Esophagus muscularis mucosa (tissue), 4 donors: ENCODE measurements at places on chromosomes 11 and 22. TPM values are rescaled to one million over a fixed set of nuclear protein-coding genes. Genes with fewer than 3 reads are reported as not detected.

DNA sequence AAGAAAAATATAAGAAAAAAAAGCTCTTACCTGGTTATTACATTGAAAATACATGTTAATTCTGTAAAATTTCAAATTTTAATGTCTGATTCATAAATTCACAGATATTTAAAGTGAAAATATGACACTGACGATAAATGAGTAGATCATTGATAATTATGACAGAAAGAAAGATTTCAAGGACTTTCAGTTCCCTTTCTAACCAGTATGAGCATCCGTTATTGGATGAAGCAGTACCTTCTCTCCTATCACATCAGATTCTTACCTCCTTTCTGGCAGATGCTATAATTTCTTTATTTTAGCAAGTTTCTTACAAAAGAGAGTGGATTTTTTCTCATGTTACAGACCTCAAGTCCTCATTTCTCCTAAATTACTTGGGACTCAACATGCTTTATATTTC, 847.3 kb downstream of the JRKL start:
- H3K27me3 ChIP-seq: no peaks in the 10 kb centered on the region
- DNase-seq: no peak
- no peaks in the 10 kb centered on the region for H3K4me1 ChIP-seq

DNA sequence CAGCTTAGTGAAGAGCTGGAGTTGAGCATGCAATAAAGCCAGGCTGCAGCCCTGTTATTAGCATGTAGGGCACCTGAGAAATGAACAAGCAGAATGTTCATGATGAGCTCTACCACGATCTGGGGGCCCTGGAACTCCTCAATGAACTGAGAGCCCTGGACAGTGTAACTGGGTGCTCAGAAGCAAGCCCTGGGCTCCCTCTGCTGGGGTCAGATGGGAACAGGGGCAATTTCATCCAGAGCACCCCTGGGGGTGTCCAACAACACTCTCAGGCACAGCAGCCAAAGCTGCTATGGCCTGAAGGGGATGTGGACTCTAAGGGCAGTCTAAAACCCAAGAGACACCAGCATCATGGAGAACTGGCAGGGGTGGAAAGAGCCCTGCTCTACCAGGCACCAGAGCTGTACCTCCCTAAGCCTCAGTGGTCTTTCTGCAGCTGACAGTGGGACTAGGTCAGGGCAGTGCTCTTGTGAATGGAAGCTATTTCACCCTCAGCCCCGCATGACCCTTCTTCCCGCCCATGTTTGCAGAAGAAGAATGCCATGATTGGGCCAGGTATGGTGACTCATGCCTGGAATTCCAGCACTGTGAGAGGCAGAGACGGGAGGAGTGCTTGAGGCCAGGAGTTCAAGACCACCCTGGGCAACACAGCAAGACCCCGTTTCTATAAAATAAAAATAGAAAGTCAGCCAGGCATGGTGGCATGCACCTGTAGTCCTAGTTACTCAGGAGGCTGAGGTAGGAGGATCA, 28.9 kb downstream of the THOC5 start:
- no peak overlapping the region for H3K4me3 ChIP-seq
- no peaks in the 10 kb centered on the region for H3K27me3 ChIP-seq
- H3K36me3 ChIP-seq: peaks cover 91% of the 10 kb centered on the region

GRCh38 chr11:92681586-92681985, 287.9 kb upstream of the MTNR1B start:
- no peaks in the 10 kb centered on the region for H3K36me3 ChIP-seq
- H3K27me3 ChIP-seq: no peaks in the 10 kb centered on the region
- peak; percentile 82 for DNase-seq
- H3K4me1 ChIP-seq: no peaks in the 10 kb centered on the region
- H3K4me3 ChIP-seq: no peak overlapping the region
- no peak overlapping the region for H3K27ac ChIP-seq

- no peak for DNase-seq
- H3K27me3 ChIP-seq: no peaks in the 10 kb centered on the region
- no peak overlapping the region for H3K4me3 ChIP-seq
- H3K27ac ChIP-seq: no peak overlapping the region
- no peaks in the 10 kb centered on the region for H3K4me1 ChIP-seq
These were observed 48.5 kb downstream of the WT1 start for GRCh38 chr11:32386770-32387377.

DNA sequence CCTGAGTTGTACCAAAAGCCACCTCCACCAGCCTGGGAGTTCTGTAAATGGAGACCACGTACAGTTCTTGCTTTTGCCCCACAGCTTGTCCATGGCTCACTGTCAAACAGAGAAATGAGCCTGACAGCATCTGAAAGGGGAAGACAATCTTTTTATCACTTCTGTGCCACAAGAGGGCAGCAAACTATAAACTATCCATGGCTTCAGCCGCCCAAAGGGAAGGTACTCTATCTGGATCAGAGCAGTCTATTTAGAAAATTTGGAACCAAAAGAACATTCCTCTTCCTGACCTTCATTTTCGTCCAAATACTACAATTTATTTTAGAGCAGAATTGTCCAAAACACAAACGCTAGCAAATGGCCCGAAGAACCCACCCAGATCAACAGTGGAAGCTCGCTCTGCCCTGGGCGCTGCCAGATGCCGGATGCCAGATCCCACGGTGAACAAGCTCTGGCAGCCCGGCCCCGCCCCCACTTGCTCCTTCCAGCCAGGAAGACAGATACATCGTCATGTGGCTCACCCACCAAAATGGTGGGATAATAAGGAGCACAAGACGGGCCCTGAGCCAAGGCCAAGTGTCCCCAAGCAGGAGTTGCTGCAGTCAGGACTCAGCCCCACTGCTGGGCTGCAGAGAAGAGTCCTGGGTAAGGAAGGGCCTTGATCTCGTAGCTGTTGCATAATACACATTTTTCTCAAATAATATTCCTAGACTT, 23.9 kb upstream of the SCGB1A1 start:
- H3K27ac ChIP-seq: peak overlapping the region; percentile 81
- peak overlapping the region; percentile 45 for H3K4me3 ChIP-seq
- no peaks in the 10 kb centered on the region for H3K27me3 ChIP-seq
- no peaks in the 10 kb centered on the region for H3K36me3 ChIP-seq

GRCh38 chr11:45212566-45213315, 66.3 kb downstream of the PRDM11 start:
- H3K27me3 ChIP-seq: no peaks in the 10 kb centered on the region
- peaks cover 40% of the 10 kb centered on the region for H3K36me3 ChIP-seq
- H3K4me1 ChIP-seq: peaks cover 52% of the 10 kb centered on the region
- H3K4me3 ChIP-seq: no peak overlapping the region
- DNase-seq: no peak
- H3K27ac ChIP-seq: no peak overlapping the region

DNA sequence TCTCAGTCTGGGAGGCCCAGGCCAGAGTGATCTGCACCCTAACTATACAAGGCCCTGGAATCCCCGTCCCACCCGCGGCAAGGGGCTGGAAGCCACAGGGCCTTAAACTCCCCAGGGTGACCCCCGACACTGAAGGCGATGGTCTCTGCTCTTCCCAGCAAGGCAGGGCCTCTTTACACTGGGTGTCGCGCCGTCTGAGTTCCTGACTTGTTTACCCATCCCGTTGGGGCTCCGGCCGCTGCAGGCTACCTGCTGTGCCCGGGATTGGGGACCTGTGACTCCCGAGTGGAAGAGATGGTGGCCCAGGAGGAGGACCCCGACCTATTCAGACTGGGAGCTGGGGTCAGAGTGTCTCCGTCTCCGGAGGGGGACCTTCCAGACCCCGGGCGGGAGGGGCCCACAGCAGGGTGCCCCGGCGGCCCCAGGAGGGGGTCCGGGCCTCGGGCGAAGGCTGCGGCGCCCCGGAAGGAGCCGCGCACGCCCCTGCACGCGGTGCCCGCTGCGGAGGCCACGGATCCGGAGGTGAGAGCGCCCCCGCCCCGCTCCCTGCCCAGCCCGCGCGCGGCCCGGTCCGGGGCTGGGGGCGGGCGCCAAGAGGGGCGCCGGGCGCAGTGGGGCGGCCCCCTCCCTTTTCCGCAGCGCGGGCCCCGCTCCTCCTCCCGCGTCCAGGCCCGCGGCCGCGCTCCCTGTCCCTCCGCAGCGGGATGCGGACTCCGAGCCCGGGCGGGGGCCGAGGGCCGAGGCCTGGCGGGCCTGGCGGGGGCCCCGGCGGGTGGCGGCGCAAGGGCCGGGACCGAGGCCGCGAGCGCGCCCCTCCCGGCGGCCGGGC, 560 bp upstream of the MPPED1 start:
- H3K4me3 ChIP-seq: no peak overlapping the region
- no peaks in the 10 kb centered on the region for H3K36me3 ChIP-seq
- H3K27me3 ChIP-seq: no peaks in the 10 kb centered on the region
- no peak overlapping the region for H3K27ac ChIP-seq
- H3K4me1 ChIP-seq: peaks cover 8% of the 10 kb centered on the region
- no peak for DNase-seq

- H3K4me3 ChIP-seq: no peak overlapping the region
- no peaks in the 10 kb centered on the region for H3K27me3 ChIP-seq
- no peaks in the 10 kb centered on the region for H3K4me1 ChIP-seq
- no peak overlapping the region for H3K27ac ChIP-seq
- H3K36me3 ChIP-seq: no peaks in the 10 kb centered on the region
These were observed 462.8 kb downstream of the FAM181B start for GRCh38 chr11:82270870-82271269.

DNA sequence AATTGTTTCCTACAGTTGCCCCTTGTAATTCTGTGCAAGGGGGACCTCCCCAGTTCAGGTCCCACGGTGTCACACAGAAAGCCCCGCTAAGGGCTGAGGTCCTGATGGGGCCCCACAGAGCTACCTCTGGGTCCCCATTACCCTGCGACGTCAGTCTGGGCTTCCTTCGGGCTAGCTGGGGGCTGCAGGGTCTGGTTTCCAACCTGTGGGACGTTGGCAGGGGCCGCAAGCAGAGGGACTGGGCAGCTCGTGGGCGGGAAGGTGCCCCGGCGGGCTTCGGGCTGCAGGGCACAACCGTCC, 698 bp downstream of the SLC37A4 start:
- H3K4me3 ChIP-seq: peak overlapping the region; percentile 73
- peaks cover 27% of the 10 kb centered on the region for H3K36me3 ChIP-seq
- DNase-seq: no peak
- H3K4me1 ChIP-seq: peaks cover 11% of the 10 kb centered on the region
- peak overlapping the region; percentile 81 for H3K27ac ChIP-seq

GRCh38 chr22:23053051-23053707, 17.1 kb upstream of the GNAZ start:
- no peaks in the 10 kb centered on the region for H3K27me3 ChIP-seq
- H3K4me3 ChIP-seq: no peak overlapping the region
- no peak overlapping the region for H3K27ac ChIP-seq
- no peaks in the 10 kb centered on the region for H3K36me3 ChIP-seq
- peak; percentile 78 for DNase-seq
- no peaks in the 10 kb centered on the region for H3K4me1 ChIP-seq

GRCh38 chr11:44445500-44446365, 119.7 kb upstream of the CD82 start:
- no peaks in the 10 kb centered on the region for H3K27me3 ChIP-seq
- no peaks in the 10 kb centered on the region for H3K36me3 ChIP-seq
- no peak for DNase-seq
- H3K27ac ChIP-seq: no peak overlapping the region
- H3K4me3 ChIP-seq: no peak overlapping the region
- H3K4me1 ChIP-seq: no peaks in the 10 kb centered on the region

GRCh38 chr22:36586271-36586670, 57.3 kb upstream of the EIF3D start:
- H3K27ac ChIP-seq: no peak overlapping the region
- no peak for DNase-seq
- no peak overlapping the region for H3K4me3 ChIP-seq
- peaks cover 5% of the 10 kb centered on the region for H3K4me1 ChIP-seq
- no peaks in the 10 kb centered on the region for H3K36me3 ChIP-seq

DNA sequence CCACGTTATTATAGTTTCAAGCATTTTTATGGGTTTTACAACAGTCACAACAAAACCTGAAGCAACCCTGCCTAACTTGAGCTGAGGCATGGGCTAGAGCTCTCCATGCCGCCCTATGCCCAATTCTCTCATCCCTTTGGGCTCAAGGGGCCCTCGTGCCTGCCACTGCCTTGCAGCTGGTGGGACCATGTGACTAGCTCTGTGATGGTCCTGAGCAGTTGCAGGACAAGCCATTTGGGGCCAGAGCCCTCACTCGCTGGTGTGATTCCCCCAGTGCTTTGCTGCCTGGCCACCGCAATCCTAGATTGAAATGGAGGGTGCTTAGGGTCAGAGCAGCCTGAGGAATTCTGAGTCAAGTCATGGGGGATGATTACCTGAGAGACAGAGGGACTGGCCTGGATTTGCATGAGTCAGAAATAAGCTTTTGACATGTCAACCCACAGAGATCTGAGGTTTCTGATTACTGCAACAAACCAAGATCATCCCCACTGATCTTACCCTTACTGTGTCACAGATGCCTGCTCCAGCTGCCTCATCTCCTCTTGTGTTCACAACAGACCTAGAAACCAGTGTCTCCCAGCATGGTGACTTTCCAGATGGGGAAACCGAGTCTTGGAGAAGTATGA, 323.7 kb downstream of the BRD1 start:
- H3K4me3 ChIP-seq: no peak overlapping the region
- no peak for DNase-seq
- no peak overlapping the region for H3K27ac ChIP-seq
- H3K36me3 ChIP-seq: no peaks in the 10 kb centered on the region

DNA sequence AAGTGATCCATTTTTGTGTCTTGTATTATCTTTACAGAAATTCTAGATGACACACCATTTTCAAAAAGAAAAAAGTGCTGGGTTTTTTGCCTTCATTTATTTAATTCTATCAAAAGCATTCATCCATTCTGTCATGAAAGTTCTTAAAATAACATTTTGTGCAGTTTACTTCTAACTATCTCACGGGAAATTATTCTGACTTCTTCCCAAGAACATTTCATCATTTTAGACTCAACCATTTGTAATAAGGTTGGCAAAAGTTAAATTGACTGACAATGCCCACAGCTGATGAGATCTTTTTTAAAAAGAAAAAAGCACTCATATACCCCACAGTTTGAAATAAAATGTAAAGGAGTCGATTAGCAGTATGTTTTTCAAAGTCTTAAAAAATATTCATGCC, 68.5 kb downstream of the SBF2 start:
- H3K4me3 ChIP-seq: no peak overlapping the region
- no peaks in the 10 kb centered on the region for H3K36me3 ChIP-seq
- no peak for DNase-seq
- peaks cover 16% of the 10 kb centered on the region for H3K4me1 ChIP-seq

GRCh38 chr11:18320617-18321016, 1.3 kb downstream of the HPS5 start:
- H3K27ac ChIP-seq: no peak overlapping the region
- peaks cover 45% of the 10 kb centered on the region for H3K4me1 ChIP-seq
- no peaks in the 10 kb centered on the region for H3K36me3 ChIP-seq
- DNase-seq: no peak
- no peak overlapping the region for H3K4me3 ChIP-seq

- no peaks in the 10 kb centered on the region for H3K27me3 ChIP-seq
- no peak overlapping the region for H3K4me3 ChIP-seq
- H3K36me3 ChIP-seq: no peaks in the 10 kb centered on the region
- H3K4me1 ChIP-seq: peaks cover 15% of the 10 kb centered on the region
These were observed 827 bp upstream of the MUC2 start for GRCh38 chr11:1073851-1074243.

- no peak overlapping the region for H3K27ac ChIP-seq
- no peak for DNase-seq
- H3K27me3 ChIP-seq: no peaks in the 10 kb centered on the region
- no peaks in the 10 kb centered on the region for H3K36me3 ChIP-seq
- H3K4me1 ChIP-seq: peaks cover 21% of the 10 kb centered on the region
These were observed 13.1 kb downstream of the MTMR2 start for GRCh38 chr11:95910638-95911368.

TMEM45B gene
- not detected for total RNA-seq

SC5D gene
- 18.5 TPM for total RNA-seq

SLC22A8 gene
- total RNA-seq: not detected

TRIM49B gene
- total RNA-seq: not detected

NCF4 gene
- 8.4 TPM for total RNA-seq

HEPHL1 gene
- total RNA-seq: 0.42 TPM

PTGDR2 gene
- 2.1 TPM for total RNA-seq

TBC1D10A gene
- total RNA-seq: 38.4 TPM
